ENCODE measurements at places on chromosomes 5 and 9. TPM values are rescaled to one million over a fixed set of nuclear protein-coding genes. Genes with fewer than 3 reads are reported as not detected.

- no peak for DNase-seq
Observed at GRCh38 chr9:127112056-127112455, 10.4 kb downstream of the ANGPTL2 start.

PCDHGB4 gene
- total RNA-seq: 5.2 TPM

SH3TC2 gene
- total RNA-seq: 2.7 TPM

GRCh38 chr9:21432672-21433425 is 7.4 kb upstream of the IFNA1 start:
- DNase-seq: no peak
